Stimulated activated CD4-positive, alpha-beta T cell treated with anti-CD3 and anti-CD28 coated beads, Interleukin-15, amount 100 ng/mL, for 1 hour (primary cell): ENCODE measurements at places on chromosomes 11 and 22.

DNA sequence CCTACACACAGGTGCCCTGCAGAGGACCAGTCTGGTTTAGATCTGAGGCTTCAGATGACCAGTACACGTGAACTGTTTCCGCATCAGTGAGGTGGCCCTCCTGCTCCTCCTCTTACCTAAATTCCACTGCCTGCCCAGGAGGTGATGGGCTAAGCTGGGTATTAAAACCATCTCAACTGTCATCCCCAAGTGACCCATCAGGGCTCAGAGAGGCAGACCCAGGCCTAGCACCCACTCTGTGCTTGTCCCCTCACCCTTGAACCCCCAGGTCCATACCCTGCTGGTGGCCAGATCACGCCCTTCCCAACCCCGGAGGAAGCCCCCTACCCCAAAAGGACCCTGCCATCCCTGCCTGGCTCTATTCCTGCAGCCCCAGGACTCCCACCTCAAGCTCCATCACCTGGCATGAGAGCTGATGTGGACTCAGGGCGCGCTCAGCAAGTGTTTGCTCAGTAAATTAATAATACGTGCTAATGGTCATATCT is 21.3 kb downstream of the RSPH14 start:
- DNase-seq: no peak

- DNase-seq: no peak
Observed at GRCh38 chr11:89361734-89362133, 129.4 kb downstream of the NOX4 start.

DNA sequence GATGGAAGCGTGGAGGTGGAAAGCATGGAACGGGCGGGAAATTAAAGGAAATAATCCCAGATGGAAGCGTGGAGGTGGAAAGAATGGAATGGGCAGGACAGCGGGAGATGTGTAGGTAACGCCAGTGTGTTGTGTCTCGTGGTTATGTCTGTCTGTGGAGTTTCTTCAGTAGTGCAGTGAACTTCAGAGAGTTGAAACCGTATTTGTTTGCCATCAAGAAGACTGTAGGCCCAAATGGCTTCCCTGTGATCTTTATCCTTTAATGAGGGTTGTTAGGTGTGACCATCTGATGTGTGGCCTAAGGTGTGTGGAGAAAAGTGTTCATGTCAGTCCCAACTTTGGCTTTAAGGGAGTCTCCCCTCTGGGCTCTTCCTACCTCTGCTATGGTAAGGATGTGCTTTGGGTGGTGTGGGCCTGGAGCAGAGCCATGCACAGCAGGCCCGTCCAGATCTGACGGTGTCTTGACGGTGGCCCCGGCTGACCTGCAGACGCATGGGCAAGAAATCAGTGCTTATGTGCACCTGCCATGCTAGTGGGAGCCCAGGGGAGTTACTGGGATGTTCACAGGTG is 39.6 kb downstream of the AP2A2 start:
- DNase-seq: no peak

GRCh38 chr11:20161923-20162744 is 1.9 kb upstream of the DBX1 start:
- DNase-seq: no peak

DNA sequence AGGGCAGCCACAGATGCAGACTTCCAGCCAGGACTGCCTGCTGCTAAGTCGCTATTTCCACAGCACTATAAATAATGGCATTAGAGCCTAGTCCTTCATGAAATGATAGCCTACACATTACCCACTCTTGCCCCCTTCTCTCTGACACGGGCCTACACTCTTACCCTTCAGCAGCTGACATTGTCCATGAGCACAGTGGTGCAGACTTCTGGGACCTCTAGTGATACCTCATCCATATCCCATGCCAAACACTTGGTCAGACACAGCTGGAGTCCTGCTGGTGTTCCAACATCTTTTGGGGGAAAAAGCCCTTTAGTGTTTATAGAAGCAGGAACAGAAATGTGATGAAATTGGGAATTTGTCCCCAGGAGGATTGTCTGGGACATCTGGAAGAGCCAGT is 43.4 kb upstream of the RAB1B start:
- DNase-seq: no peak

- DNase-seq: no peak
Observed at GRCh38 chr11:75639762-75640181, 29.1 kb downstream of the MAP6 start.

DNA sequence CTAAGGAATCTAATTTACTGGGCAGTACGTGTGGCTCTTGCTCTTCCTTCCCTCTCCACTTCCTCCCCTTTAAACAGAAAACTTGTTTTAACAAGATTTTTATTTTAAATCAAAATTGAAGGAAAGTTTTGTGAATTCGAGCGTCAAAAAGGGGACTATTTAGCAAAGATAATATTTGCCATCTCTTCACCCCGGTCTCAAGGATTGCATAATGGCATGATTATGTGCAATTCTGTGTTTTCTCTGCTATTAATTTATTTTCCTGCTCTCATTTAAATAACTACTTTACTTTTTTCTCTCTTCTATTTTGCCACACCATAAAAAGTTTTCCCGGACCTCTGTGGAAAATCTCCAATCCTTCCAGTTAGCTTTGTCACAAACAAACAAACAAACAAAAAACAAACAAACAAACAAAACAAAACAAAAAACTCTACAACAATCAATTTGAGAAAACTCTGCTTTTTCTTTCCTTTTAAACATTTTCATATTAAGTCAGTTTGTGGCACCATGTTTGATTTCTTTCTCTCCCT is 10.2 kb upstream of the PAX6 start:
- DNase-seq: no peak

- no peak for DNase-seq
Observed at GRCh38 chr11:6569706-6570105, 33.7 kb downstream of the RRP8 start.

- no peak for DNase-seq
Observed at GRCh38 chr11:105111145-105111944, 28.2 kb downstream of the CARD18 start.

GRCh38 chr22:50403701-50404101 is 60.6 kb downstream of the PPP6R2 start:
- DNase-seq: no peak
